ENCODE measurements at places on chromosomes 2 and 18.

DNA sequence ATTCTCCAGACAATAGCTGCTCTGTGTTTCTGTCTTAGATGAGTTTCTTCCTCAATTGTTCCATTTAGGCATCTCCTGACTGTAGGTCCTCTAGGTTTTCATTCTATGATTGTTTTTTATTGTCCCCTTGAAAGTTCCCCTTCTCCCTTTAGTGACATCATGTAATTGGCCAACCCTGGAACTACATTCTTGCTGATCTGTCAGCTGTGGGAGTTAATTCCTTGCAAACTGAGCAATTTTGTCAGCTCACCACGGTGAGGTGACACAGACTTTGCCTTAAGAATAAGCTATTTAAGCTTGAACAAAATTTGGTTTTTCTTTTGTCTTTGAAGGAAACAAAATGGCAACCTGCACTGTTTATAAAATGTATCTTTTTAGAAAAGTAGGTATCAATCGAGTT is 95.9 kb downstream of the TXNL1 start:
- no peak for DNase-seq

DNA sequence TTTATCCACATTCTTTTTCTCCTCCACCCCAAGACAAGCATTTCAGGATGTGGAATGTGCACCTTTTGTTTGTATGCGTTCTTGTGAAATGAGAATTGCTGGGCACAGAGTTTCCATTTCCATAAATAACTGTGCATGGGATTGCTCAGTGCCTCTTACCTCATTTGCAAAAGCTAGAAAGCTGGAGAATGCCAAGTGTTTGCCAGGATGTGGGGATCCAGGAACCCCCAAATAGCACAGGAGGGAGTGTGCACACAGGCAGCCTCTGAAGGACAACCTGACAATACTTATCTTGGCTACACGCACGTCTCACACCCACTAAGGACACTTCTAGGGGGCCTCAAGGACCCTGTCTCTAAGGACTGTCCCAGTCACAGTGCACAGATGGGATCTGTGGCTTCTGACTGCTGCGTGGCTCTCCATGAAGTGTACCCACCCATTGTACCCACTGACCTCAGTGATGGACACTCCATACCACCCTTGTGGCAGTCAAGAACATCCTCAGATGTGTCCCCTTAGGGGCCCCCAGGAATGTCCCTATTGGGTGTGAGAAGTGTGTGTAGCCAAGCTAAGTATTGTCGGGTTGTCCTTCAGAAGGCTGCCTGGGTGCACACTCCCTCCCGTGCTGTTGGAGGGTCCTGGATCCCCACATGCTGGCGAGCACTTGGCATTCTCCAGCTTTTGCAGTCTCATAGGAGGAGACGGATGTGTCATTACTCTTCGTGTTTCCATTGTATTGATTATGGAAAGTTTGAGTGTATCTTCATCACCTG is 38.4 kb downstream of the CAPN13 start:
- DNase-seq: no peak

- DNase-seq: no peak
These were observed 93.8 kb upstream of the PHLPP1 start for GRCh38 chr18:62621546-62621945.

DNA sequence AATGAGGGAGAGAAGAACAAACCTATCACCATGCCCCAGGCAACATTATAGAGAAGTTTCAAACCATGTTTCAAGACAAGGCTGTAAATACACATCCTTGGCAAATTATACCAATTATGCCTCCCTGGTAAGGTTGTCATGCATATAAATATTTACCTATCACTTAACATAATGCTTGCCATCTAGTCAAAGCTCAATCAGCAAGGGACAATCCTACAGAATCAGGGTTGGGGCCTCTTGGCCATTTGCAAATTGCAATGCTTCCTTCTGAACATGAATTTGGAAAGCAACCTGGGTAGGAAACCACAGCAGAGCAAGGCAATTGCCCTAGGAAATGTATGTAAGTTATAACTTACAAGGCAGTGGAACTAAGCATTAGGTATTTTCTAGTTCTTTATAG is 907.2 kb upstream of the CDH2 start:
- no peak for DNase-seq

DNA sequence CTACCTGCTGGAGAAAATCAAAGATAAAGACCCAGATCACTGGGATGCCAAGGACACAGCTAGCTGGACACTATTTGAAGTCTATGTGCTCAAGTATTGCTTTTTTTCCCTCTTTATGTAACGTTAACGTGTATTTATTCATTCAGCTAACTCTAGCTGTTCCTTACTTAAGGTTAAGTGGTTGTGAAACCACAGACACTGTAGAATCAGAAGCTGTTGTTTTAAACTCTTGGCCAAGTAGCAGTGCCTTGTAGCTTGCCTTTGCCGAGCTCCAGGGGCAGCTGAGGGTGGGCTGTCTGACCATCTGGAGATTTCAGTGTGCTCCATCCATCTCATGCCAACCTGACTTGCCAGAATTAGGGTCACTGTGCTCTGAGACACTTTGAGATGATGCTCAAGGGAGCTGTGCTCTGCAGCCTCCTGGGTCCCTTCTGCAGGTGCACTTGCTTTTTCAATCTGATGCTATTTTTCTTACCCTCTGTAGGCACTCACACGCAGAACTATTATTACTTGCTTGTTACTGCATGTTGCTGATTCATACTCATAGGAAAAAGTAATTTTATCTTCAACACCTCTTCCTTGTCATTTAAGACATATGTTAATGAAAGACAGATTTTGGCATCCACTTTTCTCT is 116.2 kb downstream of the METTL8 start:
- no peak for DNase-seq

GRCh38 chr2:8219096-8219495 is 462.8 kb upstream of the ID2 start:
- DNase-seq: no peak

GRCh38 chr2:105730170-105730569 is 14.5 kb upstream of the NCK2 start:
- DNase-seq: no peak

GRCh38 chr18:35282353-35282752 is 7.7 kb downstream of the ZSCAN30 start:
- no peak for DNase-seq

DNA sequence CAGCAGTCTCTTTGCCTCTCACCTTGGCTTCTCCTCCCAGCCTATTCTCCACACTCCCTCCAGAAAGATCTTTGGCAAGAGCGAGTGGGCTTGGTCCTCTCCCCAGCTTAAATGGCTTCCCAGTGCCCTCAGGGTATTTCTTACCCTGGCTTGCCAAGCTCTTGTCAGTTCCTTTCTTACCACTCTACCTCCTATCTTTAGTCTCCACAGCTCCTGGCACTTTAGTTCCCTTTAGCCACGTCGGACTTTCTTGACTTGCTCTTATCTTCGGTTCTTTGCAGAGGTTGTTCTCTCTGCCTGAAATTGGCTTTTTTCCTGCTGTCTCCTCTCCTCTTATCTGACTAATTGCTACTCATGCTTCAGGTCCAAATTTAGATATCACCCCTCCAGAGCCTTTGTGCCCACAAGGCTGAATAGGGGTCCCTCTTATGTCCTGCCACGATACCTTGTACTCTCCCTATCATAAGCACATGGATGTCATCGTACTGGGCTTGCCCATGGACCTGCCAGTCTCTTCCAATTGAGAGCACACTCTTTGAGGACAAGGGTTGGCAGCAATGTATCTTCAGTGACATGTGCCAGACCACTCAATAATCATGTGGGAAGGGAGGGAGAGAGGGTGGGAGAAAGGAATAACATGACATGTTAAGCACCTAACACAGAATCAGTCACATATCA is 131.7 kb upstream of the CTAGE1 start:
- DNase-seq: no peak

GRCh38 chr2:101787097-101787496 is 89.6 kb downstream of the MAP4K4 start:
- DNase-seq: no peak

- DNase-seq: no peak
These were observed 25.3 kb downstream of the IL1F10 start for GRCh38 chr2:113092864-113093612.

GRCh38 chr18:8667846-8668245 is 37.5 kb upstream of the MTCL1 start:
- no peak for DNase-seq

- no peak for DNase-seq
These were observed 41.8 kb upstream of the AFF3 start for GRCh38 chr2:100184055-100184737.

GRCh38 chr2:233882353-233882752 is 14.2 kb upstream of the MSL3B start:
- no peak for DNase-seq

DNA sequence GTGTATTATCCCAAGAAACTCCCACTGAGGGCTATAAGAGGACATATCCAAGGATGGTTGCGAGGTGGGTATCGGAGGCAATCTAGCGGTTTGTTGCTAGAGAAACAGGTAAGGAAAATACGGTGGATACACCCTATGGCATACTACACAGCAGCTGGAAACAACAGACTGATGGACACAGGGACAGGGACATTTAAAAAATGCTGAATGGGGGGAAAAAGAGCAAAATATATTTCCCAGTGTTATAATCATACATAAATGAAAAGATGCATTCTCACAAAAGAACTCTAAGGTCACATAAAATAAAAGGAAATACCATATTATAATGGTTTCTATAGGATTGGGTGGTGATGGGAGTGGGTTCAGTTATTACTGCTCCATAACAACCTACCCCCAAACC is 95.9 kb downstream of the SMC6 start:
- DNase-seq: no peak

GRCh38 chr18:21489919-21490495 is 110.5 kb downstream of the ESCO1 start:
- no peak for DNase-seq

- DNase-seq: no peak
These were observed 43.4 kb downstream of the PLEKHA3 start for GRCh38 chr2:178523596-178524134.

DNA sequence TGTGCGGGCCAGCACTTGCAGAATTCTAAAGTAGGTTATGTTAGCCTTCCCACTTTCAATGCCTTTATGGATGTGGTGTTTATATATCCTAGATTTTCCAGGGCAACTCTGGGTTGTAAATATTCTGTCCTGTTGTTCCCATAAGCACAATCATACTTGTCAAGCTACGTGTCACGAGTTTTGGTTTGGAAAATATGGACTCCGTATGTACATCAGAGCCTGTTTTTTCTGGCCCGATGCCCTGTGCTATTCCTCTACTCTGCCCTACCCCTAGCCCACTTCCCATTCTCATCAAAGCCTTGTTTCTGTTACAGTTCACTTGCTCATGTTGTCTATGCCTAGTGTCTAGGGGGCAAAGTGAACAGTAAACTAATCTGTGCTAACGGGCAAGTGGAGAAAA is 27.0 kb upstream of the ZEB2 start:
- DNase-seq: no peak

GRCh38 chr18:40013001-40013609 is 1941.9 kb upstream of the PIK3C3 start:
- no peak for DNase-seq

GRCh38 chr2:85534881-85535280 is 4.1 kb upstream of the MAT2A start:
- no peak for DNase-seq

DNA sequence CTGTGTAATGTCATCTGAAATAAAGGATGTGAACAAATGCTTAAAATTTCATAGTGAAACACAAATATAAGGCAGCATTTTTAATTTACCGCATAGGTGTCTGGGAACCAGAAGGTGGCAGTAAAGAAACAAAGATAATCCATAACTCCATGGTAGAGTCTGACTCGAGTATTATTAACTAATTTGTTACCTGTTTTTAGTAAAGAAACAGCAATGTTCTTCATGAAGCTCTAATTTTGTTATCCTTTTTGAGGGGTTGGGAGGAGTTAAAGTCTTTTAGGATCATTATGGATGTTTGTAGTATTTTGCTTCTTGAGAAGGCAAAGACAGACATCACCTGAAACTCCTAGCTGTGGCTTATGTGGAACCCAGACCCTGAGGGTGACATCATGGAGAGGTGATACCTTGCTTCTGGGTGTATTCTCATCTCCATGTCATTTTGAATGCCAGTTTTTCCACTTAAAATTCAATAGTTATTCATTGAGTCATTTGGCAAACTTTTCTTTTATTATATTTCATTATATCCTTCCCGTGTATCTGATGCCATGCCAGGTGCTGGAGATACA is 286.2 kb upstream of the EPAS1 start:
- no peak for DNase-seq

Measured in esophagus squamous epithelium (tissue), 5 donors.